Fibroblast of skin of right quadriceps (primary cell): ENCODE measurements at places on chromosomes 16 and 17.

- no peak for DNase-seq
These were observed 68.5 kb downstream of the RPTOR start for GRCh38 chr17:80612997-80613731.

DNA sequence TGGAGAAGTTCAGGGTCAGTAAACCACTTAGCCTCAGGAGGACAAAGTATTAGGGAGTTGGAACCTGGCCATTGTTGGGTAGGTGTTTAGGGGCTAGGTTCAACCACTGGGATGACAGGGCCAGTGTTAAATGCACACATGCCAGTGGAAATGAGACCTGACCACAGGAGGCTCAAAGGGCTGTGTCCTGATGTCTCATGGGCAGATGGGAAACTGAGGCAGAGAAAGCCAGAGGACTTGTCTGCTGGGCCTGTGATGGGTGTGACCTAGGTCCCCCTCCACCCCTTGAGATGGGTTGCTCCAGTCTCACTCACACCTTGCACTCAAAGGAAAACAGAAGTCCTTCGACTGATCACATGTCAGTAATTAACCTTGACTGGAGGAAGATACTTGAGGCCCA lies 16.0 kb downstream of the CPNE2 start:
- no peak for DNase-seq

DNA sequence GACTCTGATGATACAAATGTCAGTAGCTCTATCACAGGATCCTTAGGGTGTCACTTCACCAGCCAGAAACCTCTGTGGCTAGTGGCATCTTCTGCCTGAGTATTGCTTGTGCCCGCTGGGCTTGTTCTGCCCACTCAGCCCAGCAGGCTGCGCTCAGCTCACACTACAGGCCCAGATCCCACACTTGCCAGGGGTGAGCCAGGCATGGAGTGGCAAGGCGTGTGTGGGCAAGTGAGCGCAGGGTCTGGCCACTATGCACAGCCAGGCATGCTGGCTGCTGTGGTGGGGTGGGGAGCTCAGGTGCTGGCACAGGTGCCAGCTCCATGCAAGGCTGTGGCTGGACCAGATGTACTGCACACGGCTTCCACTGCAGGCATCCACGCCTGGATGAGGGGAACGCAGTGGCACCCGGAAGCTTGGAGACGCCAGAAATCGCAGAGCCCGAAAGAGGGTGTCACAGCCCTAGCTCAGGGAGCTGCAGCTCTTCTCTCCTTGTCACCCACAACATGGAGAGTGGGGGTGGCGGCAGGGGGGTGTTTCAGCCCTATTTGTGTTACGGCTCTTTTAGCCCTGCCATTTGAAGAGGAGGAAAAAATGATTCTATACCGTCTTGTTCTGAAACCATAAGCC lies 10.2 kb downstream of the CFAP97D1 start:
- no peak for DNase-seq

DNA sequence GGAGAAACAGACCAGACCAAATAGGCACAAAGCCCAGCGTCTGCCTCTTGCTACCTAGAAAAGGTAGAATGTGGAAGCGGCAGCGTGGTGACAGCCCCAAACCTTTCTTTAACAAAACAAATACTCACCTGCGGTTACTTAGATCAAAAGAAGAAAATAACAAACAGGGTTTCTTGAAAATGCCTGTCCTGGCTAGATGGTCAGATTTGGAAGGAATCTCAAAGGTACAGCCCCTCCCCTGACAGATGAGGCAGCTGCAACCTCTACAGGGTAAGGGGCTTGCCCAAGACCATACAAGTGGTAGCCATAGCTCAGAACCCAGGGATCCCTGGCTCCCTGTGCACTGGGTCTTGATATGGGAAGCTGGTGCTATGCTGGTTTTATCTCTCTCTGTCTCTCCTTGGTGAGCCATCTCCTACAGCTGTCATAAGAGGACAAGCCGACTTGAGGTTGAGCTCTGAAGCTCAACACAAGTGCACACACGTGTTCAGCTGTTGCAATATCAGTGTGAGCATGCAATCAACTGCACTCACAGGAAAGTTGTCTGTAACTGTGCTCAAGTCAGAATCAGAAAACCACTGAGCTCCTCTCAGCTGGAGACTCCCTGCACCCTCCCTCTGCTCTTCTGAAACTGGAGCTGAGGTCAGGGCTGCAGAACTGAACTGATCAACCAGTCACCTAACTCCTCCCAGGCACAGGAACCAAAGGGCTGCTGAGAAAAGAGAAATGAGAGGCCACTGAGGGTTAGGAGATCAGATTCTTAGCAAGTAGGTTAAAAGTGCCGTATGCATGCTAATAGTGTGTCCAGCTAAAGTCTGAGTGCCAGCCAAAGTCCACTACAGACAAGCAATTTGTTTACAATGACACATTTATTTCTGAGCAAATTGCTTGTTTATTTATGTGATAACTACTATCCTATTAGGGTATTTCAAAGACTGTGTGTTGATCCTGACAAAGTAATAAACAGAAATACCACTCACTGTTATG lies 6.1 kb upstream of the RNF157 start:
- peak; percentile 48 for DNase-seq

DNA sequence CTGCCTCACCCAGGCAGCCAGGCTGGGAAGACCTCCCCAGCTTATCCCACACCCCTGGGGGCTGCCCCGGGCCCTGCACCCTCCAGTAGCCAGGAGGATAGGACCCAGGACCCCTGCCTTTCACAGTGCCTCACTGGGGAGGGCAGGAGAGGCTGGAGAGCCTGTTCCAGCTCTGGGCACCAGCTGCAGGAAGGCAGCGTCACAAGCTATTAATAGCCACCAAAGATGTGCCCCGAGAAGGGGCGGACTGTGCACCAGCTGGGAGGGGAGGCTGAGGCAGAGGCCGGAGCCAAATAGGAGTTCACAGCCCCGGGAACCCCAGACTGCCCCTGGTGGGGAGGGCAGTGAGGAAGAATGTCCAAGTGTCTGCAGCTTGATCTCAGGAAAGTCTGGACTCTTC lies 8.8 kb downstream of the SBK1 start:
- no peak for DNase-seq

- no peak for DNase-seq
These were observed 3.6 kb upstream of the CBX4 start for GRCh38 chr17:79842656-79843473.

DNA sequence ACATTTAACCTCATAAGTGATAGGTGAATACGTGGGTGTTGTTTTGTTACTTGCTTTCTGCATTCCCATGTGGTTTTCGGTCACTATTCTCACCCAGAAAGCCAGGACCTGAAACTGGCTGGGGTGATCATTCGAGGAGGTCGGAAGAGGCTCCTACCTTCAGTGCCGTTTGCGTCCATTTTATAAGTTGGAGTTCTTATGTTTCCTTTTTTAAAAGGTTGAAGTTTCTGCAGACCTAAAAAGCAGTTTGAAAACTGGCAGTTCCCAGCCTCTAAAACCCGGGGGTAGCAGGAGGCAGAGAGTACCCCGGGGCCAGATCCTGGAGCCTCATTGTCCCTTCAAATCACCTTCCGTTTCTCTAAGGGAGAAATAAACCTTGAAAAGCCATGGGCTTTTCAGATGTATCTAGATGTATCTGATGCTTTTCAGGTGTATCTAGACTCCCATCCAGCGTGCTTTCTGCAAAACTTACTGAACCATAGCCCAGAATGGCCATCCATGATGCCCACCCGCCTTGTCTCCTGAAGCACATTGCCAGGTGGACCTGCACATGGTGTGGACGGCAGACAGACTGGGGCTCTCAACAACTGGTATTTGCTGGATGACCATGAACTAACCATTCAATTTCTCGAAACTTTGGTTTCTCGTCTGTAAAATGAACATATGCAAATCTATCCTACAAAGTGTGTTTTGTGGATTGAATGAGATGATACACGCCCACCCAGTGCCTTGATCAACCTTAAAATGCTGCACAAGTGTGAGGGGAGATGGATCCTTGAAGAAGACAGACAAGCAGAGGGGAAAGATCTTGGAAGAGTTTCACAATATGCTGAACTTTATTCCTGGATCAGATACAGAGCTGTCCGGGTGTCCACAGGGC lies 1.3 kb downstream of the NLRC5 start:
- DNase-seq: no peak

DNA sequence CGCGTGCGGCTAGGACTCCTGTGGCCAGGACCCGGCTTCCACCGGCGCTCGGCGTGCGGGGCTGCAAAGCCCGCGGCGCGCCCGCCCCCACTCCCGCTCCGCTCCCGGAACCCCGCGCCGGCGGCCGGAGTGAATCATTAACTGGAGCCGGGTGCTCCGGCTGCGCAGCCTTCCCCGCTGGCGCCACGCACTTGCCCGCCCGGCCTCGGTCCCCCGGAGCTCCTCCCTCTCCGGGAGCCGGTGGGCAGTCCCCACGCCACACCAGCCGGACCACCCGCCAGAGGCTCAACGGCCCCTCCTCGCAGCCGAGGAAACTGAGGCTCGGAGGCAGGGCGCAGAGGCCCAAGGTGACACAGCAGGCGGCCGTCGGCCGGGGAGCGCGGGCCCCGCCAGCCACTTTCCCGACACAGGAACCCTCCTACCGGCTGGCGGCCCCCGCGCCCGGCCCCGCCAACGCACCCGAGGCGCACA lies 580 bp downstream of the BCAR1 start:
- DNase-seq: no peak
